Stomach (tissue), 19 donors: ENCODE measurements at places on chromosomes 2 and 18. TPM values are rescaled to one million over a fixed set of nuclear protein-coding genes. Genes with fewer than 3 reads are reported as not detected.
A peak's percentile ranks its signal among the peaks of the same experiment; 100 is the strongest.

GRCh38 chr2:239025951-239026461, 178.1 kb downstream of the TWIST2 start:
- H3K27ac ChIP-seq: no peak overlapping the region
- peaks cover 14% of the 10 kb centered on the region for H3K27me3 ChIP-seq
- no peak overlapping the region for H3K4me3 ChIP-seq
- no peak for DNase-seq
- H3K36me3 ChIP-seq: no peaks in the 10 kb centered on the region

The CCDC68 gene
- total RNA-seq: 154 TPM

DNA sequence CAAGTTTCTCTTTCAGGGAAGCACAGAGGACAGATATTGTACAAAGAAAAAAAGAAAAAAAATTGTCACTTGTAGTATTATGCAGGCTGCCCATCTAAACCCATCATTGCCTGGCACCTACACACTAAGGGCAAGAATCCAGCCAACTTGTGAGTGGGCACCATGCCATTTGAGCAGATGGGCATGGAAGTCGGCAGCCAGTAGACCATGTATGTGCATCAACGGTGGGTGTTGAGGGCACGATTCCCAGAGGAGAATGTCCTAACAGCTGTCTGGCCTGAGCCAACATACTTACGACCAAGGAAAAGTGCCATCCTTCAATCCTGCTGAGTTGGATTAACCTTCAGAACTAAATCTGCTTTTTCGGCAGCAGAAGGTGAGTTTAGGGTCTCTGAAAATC, 63.9 kb downstream of the ARHGAP15 start:
- H3K27ac ChIP-seq: no peak overlapping the region
- no peaks in the 10 kb centered on the region for H3K27me3 ChIP-seq
- H3K36me3 ChIP-seq: no peaks in the 10 kb centered on the region
- H3K4me3 ChIP-seq: no peak overlapping the region
- DNase-seq: no peak

- peaks cover 28% of the 10 kb centered on the region for H3K36me3 ChIP-seq
- no peak for DNase-seq
- H3K4me3 ChIP-seq: no peak overlapping the region
- no peaks in the 10 kb centered on the region for H3K4me1 ChIP-seq
Measured at GRCh38 chr18:79169958-79170555, 100.9 kb downstream of the ATP9B start.

The IL1F10 gene
- total RNA-seq: not detected

The CYP27C1 gene
- not detected for total RNA-seq

DNA sequence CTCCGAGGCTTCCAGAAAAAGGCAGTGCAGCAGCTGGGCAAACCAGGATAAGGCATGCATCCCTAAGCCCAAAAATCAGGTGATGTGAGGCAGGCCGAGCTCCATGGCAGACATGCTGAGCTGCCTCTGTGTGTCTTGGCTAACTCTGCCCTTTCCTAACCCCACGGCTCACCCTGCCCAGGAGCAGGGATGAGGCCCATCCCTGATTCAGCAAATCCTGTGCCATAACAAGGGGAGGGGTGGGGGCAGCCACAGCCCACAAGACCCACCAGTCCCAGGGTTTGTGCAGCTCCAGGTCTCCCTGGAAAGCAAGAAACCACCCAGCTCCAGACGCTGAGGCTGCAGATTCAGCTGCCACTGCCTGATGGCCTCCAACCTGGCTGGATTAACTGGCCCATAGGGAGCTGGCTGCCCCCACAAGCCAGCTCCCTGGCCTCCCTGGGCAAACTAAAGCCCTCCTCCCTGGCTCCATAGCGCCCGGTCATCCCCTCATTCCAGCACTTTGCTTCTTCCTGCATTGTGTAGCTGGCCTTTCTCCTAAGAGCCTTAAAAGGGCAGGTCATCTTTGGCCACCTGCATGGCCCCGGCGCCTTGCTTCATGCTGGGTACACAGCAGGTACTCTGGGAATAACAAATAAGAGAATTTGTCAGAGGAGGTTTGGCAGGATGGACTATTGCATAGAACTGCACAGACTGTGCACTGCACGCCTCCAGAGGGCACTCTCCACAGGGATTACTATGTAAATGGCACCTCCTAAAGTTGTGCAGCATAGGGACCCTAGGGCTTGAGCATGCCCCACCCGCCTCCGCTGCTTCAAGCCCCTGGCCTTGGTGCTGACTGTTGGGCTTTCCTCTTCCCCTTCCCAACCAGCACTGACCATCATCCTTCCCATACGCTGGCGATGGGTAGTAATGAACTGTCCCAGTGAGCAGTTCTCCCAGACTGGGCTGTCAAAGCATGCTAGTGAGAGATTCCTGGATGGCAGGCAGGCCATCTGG, 10.7 kb downstream of the STEAP3 start:
- no peaks in the 10 kb centered on the region for H3K36me3 ChIP-seq
- H3K27me3 ChIP-seq: no peaks in the 10 kb centered on the region
- peaks cover 28% of the 10 kb centered on the region for H3K4me1 ChIP-seq
- H3K27ac ChIP-seq: no peak overlapping the region
- H3K4me3 ChIP-seq: no peak overlapping the region

GRCh38 chr2:140199312-140199711, 1419.1 kb upstream of the NXPH2 start:
- no peaks in the 10 kb centered on the region for H3K27me3 ChIP-seq
- no peaks in the 10 kb centered on the region for H3K4me1 ChIP-seq
- DNase-seq: no peak
- H3K4me3 ChIP-seq: no peak overlapping the region
- H3K27ac ChIP-seq: no peak overlapping the region

DNA sequence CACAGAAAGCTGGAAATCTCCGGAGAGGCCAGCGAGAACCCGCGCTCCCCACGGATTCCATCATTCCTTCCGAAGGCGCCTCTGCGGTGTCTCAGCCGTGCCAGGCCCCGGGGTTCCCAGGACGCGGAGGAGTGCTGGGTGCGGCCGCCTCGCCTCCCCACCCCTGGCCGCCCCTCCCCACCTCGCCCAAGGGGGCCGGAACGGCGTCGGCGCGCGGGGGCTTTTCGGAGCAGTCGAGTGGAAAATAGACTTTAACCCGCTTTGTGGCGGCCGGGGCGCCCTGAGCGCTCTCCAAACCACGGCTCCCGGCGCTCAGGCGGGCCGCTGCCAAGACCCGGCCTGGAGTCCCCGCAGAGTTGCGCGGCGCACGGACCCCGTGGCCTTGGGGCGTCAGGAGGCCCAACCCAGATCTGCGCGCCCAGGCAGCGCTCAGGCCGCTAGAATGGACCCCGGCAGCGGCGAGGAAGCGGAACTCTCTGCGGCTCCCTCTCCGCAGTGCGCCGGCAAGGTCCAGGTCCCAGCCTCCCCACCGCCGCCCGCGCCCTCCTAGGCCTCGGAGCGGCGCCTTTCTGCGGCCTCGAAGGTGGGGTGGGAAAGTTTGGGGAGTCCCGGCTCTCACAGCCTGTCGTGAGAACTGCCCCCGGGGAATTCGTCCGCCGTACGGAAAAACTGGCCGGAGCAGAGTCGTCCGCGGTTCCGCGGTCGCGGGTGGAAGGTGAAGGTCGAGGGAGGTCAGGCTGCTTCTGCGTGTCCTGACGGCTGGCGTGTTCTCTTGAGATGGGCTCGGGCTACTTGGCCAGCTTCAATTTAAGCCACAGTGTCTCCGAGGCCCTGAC, 1.2 kb upstream of the EMX1 start:
- DNase-seq: peak; percentile 74
- H3K36me3 ChIP-seq: no peaks in the 10 kb centered on the region
- H3K27ac ChIP-seq: no peak overlapping the region
- peak overlapping the region; percentile 53 for H3K4me3 ChIP-seq

DNA sequence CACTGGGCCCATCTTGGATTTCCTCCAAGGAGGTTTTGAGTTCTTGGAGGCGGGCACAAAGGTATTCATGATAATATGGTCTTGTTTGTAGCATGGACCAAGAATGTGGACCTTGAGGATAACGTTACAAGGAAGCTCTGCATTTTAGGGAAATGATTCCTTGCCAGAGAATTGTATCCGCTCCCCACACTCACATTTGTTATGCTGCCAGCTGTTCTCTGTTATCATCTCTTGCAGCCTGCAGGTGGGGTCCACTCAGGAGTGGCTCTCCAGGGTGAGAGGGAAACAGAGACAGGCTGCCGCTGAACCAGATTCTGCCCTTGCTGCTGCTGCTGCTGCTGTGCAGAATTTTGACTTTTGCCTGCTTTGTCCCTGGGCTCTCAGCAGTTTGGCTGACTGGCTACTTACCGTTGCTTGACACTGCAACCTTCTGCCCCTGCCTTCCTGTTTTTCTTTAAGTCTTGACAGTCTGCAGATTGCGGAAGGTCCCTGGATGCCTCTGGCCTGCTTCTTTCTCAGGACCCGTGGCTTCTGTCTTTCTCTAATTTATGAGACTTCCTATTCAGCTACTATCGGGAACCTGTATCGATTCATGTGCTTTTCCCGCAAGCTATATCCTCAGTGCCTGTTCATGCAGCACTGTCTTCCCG, 122.3 kb upstream of the DOCK10 start:
- no peaks in the 10 kb centered on the region for H3K4me1 ChIP-seq
- H3K27me3 ChIP-seq: no peaks in the 10 kb centered on the region
- no peaks in the 10 kb centered on the region for H3K36me3 ChIP-seq
- H3K27ac ChIP-seq: no peak overlapping the region

DNA sequence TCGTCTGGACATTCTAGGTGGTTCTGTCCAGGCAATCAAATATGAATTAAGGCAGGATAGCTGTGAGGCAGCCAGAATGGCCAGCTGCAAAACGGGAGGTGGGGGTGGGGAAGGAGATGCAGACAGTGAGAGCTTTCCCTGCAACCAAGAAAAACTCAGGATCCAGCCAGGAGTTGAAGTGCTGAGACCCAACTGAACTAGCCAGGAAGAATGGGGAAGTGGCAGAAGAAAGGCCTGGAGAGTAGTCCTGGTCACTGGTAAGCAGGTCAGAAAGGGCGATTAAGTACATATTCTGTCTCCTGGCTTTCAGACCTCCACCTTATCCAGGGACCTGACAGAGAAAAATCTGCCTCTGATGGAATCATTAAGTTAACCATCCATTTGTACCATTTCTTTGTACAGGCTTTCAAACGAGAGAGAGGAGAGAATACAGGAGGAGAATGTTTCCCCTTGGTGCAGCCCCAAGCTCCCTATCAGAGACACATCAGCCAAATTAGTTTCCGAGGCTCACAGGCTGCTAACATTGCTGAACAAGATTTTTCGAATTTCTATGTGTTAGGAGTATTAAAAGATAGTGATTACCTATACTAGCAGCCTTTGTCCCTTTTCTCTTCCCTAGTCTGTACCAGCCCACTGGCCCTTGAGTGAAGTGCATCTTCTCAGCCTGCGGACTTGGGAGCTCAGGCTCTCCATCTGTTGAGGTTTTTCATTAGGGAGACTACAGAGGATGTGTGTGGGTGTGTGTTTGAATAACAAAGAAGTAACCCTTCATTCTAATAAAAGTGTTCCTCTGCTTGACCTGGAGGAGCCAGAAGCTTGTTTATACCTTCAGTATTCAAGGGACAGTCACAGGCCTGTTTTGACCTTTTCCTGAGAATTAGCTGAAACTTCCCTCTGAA, 12.5 kb upstream of the HOXD1 start:
- no peak overlapping the region for H3K4me3 ChIP-seq
- H3K27me3 ChIP-seq: peaks cover 100% of the 10 kb centered on the region
- DNase-seq: no peak
- H3K4me1 ChIP-seq: peaks cover 3% of the 10 kb centered on the region
- H3K27ac ChIP-seq: no peak overlapping the region

DNA sequence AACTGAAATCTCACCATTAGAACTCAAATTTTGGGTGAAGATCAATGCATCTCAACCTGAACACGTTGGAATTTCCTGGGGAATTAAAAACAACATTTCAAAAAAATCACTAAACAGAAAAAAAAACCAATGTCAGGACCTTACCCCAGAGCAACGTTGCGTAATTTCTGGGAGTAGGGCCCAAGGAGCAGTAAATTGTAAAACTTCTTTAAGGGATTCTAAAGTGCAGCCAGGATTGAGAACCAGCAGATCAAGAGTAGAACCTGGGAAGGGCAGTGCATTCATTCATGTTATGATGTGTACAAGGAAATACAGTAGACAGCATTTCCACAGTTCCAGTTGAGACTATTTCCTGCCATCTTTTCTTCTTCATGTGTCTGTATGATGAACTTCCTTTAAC, 56.9 kb downstream of the RHBDD1 start:
- H3K4me1 ChIP-seq: no peaks in the 10 kb centered on the region
- H3K27me3 ChIP-seq: no peaks in the 10 kb centered on the region
- no peak overlapping the region for H3K4me3 ChIP-seq
- DNase-seq: no peak

The RNF138 gene
- total RNA-seq: 42.2 TPM

DNA sequence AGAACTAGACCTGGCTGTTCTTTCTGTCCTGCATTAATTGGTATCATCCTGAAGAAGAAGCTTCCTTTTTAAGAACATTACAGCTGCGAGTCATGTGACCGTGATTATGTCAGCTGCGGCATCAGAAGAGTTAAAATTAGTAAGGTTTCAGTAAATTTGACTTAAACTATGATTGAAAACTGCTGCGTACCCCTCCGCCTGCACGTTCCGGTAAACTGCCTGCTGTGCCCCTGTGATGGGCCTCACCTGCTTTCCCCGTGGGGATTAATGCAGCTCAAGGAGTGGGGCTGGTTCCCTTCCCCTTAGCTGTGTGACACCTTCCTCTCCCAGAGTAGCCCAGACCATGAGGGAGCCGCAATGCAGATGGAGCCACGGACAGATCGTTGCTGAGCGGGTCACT, 36.1 kb upstream of the MYO3B start:
- no peak overlapping the region for H3K27ac ChIP-seq
- no peak overlapping the region for H3K4me3 ChIP-seq
- H3K36me3 ChIP-seq: no peaks in the 10 kb centered on the region

- H3K27me3 ChIP-seq: no peaks in the 10 kb centered on the region
- H3K4me1 ChIP-seq: no peaks in the 10 kb centered on the region
- DNase-seq: peak; percentile 25
- no peak overlapping the region for H3K4me3 ChIP-seq
Measured at GRCh38 chr2:42770288-42771131, 6.6 kb upstream of the OXER1 start.

DNA sequence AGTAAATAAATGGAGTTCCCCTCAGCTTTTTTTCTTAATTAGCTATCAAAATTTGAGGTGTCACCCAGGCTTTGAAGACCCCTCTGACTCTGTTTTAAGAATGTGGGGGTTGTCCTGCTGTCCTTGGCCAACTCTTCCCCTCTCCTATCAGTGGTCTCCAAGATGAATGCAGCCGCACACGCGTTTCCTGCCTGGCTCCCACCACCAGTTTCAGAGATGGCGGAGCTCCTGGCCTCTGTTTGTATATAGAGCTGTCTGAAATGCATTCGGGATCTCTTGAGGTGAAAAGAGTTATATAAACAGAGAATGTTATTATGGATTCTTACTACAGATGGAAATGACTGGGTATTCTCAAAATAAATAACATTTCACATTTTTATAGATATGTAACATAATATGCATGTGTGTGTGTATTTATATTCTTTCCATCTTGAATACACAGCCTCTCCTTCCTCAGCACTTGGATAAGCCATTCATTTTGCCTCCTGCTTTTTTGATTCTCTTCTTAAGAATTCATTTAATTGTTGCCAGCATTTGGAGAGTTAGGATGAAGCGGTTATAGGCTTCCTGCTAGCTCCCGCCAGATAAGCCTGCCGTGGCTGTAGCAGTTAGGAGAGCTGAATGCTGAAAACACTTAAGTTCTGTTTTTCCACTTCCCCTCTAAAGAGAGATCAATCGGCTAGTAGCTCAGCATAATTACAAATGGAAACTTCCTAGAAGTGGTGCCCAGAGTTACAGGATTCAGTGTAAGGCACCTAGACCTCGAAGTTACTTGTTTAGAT, 659.3 kb upstream of the FANCL start:
- H3K4me3 ChIP-seq: no peak overlapping the region
- no peaks in the 10 kb centered on the region for H3K36me3 ChIP-seq
- H3K4me1 ChIP-seq: peaks cover 6% of the 10 kb centered on the region
- no peaks in the 10 kb centered on the region for H3K27me3 ChIP-seq
- no peak for DNase-seq

GRCh38 chr2:28068527-28068926, 178.0 kb downstream of the BABAM2 start:
- H3K4me3 ChIP-seq: no peak overlapping the region
- DNase-seq: no peak
- H3K36me3 ChIP-seq: no peaks in the 10 kb centered on the region
- no peaks in the 10 kb centered on the region for H3K27me3 ChIP-seq
- peaks cover 13% of the 10 kb centered on the region for H3K4me1 ChIP-seq
